ENCODE measurements at places on chromosomes 3 and 15. TPM values are rescaled to one million over a fixed set of nuclear protein-coding genes. Genes with fewer than 3 reads are reported as not detected.

TEX55 gene
- polyA plus RNA-seq = not detected

UNC13C gene
- polyA plus RNA-seq = 8.3 TPM

SLC28A2 gene
- polyA plus RNA-seq = not detected

GRCh38 chr3:34683851-34684250 lies 885.4 kb downstream of the PDCD6IP start:
- no peak overlapping the region for H3K4me3 ChIP-seq
- no peak overlapping the region for H3K27ac ChIP-seq
- H3K36me3 ChIP-seq = no peaks in the 10 kb centered on the region
- H3K4me1 ChIP-seq = no peaks in the 10 kb centered on the region
- peak; percentile 2 for DNase-seq
- no peaks in the 10 kb centered on the region for H3K27me3 ChIP-seq
